Pons (tissue), 1 donor: ENCODE measurements at places on chromosomes 13 and 19.

- no peak for DNase-seq
Observed at GRCh38 chr19:14187561-14187960, 18.4 kb downstream of the ADGRL1 start.

- DNase-seq: no peak
Observed at GRCh38 chr19:48489608-48490216, 20.5 kb downstream of the CYTH2 start.

GRCh38 chr19:46221981-46222610 lies 7.4 kb upstream of the IGFL1 start:
- peak; percentile 7 for DNase-seq

DNA sequence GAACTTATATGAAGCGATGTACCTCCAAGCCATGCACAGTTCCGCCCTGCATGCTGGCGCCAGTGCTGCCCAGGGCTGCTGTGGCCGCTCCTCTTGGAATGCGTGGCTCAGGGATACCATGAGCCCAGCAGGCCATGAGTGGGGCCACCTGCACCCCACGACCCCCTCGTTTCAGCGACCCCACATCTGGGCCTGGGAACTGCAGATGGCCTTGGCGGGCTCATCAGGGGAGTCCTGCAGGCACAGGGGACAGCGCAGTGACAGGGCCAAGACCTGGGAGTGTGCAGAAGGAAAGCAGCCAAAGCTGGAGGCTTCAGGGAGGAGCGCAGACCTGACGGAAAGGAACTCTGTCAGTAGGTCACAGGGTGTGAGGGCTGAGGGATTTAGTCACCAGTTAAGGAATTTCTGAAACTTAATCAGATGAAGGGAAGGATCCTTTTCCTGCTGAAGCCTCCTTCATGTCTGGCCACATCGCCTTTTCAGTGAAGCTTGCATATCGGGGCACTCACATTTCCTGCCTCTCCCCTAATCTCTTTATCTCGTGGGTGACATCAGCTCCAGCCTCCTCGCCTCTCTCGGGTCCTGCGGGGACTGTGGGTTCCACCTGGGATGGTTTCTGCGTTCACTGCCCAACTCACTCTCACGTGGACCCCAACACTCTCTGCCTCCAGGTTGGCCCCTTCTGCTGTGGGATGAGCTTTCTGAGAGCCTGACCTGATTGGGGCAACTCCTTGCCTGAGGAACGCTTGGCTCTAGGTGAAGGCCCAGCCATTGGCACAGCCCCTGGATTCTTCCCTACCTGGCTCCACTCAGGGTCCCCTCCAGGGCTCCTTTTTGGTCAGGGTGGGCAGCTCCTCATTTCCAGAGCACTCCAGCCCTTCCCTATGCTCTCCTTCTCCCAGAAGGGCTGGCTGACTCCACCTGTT lies 123.5 kb downstream of the CRYL1 start:
- DNase-seq: no peak

DNA sequence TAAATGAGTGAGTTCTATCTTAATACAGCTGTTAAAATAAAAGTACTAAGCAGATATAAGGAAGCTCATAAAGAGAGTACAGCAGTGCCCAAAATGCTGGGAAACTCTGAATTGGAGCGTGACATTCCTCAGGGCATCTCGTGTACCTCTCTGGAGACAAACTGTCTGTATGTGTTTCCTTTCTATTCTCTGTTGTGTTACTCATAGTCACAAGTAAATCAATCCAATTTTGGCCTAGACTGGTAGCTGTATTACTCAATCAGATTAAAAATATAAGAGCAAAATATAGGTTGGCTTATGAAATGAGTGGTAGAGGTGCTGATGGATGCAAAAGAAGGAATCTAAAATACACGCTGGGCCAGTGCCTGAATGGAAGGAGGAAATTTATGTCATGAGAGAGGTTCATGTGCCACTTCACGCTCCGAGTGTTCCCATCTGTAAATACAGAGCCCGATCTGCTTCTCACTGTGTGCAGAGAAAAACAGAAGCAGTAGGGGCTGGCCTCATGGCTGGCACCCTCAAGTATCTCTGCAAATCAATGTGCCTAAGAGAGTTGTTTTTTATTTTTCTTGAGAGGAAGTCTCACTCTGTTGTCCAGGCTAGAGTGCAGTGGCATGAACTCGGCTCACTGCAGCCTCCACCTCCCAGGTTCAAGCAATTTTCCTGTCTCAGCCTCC lies 58.7 kb upstream of the RGCC start:
- DNase-seq: no peak

- DNase-seq: no peak
Observed at GRCh38 chr13:106117035-106117434, 418.4 kb downstream of the EFNB2 start.

- peak; percentile 25 for DNase-seq
Observed at GRCh38 chr19:34428549-34429285, 536 bp downstream of the UBA2 start.

DNA sequence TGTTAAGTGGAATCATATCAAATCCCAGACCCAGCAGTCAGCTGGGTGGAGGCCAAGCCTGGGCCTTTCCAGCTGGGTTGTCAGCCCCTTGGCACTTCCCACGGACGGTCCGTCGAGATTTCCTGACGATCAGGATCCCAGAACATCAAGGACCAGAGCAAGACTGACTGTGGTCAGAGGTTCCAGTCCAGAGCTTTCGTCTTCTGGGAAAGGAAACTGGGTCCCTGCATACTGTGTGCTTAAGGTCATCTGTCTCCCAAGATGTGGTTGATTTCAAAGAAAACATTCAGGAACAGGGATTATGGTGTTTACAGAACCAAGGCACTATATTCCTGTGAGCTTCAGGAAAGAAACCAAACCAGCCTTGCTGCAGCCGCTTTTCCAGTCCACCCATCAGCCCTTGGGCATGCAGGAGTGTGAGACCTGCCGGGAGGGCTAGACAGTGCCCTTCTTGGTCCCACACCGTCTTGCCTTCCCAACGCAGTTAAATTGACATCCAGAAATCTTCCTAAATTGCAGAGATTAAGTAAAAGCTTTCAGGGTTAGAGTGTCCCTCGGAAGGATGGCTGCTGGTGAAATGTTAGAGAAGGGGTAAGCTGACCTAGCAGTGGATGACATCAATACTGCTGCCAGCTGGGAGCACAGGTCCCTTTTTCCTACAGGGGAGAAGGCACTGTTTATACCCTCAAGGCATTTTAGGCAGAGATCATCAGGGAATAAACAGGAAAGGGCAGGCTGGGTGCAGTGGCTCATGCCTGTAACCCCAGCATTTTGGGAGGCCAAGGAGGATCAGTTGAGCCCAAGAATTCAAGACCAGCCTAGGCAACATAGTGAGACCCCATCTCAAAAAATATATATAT lies 5.0 kb upstream of the C19orf33 start:
- DNase-seq: no peak

DNA sequence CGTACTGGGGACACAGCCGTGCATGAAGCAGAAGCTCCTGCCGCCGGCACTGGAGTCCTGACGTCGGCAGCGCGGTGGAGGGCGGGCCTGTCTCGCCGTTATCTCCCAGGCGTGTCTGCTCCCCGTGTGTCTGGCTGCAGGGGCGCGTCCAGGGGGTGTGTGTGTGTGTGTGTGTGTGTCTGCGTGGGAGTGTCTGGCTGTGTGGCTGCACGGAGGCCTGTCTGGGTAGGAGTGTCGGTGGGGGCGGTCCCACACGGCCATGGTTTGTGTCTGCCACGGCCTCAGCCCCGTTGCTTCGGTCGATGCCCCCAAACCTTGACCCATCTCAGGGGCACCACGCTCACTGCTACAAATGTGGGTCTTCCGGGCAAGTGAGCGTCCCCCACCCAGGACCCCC lies 18.3 kb downstream of the ARID3A start:
- DNase-seq: no peak

DNA sequence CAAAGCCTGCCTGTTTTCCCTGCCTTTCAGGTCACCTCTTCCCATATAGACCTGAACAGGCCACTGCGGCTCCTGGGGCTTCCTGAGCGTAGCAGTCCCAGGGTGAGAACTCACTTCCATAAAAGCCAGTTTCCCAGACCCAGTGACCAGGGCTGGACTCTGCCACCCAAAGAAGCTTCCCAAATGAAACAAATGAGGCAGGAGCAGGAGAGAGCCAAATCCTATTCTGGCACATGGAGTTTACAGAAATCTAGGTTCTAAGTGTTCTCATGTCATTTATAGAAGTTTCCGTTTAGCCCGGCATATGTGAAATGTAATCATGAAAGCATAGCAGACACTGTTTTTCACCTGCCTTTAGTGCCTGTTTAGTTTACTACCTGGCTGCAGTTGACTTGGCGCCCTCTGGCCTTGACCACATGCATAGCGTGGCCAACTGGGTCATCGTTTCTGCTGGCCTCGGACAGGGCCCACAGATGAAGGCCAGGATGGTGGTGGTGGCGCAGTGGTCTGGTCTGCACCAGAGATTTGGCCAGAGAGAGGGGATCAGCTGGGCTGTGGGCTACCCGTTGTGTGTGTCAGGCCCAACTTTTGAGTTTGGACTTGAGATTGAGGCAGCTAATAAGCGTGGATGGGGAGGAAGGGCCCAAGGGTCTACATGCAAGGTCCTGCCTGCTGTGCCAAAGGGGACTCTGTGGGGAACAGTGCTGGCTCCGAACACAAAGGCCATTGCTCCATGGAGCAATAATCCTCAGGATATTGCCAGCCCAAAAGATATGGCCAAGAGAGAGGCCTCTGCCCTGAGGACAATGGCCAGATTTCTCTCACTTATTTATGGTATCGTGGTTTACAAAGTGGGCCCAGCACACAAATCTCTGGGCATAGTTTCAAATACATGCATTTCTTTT lies 43.3 kb downstream of the NFIX start:
- no peak for DNase-seq

DNA sequence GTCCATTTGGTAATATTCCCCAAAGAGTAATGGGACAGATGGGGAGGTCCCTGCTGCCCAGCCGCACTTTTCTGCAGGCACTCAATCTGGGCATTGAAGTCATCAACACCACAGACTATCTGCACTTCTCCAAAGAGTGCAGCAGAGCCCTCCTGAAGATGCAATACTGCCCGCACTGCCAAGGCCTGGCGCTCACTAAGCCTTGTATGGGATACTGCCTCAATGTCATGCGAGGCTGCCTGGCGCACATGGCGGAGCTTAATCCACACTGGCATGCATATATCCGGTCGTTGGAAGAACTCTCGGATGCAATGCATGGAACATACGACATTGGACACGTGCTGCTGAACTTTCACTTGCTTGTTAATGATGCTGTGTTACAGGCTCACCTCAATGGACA lies 295.0 kb downstream of the GPC5 start:
- no peak for DNase-seq

- no peak for DNase-seq
Observed at GRCh38 chr13:93603043-93603442, 376.4 kb downstream of the GPC6 start.

DNA sequence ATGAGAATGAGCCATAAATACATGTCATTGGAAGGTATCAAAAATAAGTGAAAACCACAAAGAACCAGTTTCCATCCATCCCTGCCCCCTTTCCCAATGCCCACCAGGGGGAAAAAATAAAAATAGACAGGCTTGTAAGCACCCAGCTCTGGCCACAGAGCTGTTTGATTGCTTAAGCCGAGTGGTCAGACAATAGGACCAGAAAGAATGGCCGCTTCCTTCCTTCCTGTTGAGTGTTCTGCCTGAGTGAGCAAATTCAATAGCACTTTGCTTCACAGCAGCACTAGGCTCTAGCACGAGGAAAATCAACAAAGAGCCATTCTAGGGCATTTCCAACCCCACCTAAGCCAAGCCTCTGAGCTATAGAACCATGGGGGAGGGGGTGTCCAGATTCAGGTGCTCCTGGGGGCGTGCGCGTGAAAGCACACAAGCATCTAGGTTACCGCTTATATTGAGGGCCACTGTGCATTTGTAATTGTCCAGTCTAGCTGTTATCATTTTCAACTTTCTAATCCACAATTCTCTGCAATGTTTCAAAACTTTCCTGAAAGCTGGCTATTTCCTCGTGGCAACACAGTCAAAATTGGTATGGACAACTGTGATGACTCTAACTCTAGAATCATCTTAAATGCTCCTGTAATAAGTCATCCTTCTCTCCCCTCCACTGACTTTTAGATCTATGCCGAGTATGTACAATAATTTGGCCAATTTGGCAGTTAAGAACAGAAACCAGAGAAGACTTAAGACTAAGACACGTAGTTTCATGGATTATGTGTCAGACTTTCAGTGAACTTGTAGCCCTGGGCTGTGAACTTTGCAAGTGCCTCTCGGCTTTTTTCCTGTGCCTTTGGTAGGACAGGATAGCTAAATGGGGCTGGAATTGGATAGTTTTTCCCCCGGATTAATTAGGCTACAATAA lies 64.3 kb downstream of the SPRY2 start:
- peak; percentile 84 for DNase-seq

GRCh38 chr13:33782631-33783030 lies 35.3 kb upstream of the RFC3 start:
- no peak for DNase-seq

DNA sequence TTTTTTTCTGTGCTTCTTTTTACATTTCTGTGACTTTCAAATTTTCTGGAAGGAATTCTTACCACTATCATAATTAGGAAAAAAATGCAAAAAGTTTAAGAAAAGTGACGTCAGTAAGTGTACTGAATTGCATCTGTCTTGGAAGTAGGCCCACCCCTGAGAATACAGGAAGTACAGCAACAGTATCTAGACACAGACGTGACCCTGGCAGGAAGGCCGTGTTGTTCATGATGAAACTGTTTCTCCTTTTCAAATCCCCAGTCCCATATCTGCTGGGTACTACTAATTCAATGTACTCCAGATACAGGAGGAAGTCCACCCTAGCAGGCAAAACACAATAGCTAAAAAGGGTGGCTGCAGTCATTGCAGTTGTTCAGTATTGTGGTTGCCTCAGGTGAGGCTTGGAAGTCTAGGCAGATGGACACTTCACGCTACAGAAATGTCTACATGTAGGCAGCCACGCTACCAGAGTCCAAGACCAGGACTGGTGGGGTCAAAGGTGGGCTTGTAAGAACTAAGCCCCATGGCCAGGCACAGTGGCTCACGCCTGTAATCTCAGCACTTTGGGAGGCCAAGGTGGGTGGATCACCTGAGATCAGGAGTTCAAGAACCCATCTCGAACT lies 49.6 kb upstream of the MED4 start:
- DNase-seq: peak; percentile 78

DNA sequence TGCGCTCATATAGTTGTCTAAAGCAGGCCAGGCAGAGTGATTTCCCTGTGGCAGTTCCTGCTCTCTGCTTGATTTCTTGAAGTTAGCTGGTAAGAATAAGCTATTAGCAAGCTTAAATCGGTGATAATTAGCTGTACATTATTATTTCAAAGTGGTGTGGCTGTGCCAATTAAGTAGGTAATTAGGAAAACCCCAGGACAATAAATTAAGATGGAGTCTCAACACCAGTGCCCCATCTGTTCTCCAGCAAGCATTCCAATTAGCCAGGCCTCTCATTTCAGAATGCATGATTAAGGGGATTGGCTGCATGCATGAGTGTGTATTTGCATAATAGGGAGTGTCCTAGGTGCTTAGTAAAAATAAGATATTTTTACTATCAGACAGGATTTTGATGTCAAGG lies 342.3 kb downstream of the GPC5 start:
- DNase-seq: no peak

DNA sequence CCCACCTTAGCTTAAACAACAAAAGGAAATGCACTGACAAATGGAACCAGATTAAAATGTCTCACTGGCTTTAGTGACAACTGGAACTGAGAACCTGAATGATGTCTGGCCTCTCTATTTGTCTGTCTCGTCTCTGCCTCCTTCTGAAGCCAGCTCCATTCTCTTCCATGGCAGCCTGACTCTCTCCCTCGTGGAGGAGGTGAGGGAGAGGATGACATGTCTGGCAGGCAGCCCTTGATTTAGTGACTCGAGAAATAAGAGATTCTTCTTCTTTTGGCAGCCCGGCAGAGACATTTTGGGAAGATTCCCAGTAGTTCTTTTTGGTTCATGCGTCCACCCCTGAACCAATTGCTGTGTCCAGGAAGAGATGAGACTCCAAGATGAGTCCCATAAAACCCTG lies 131.7 kb downstream of the KLF5 start:
- DNase-seq: no peak
